ENCODE measurements at places on chromosomes 4 and X.

DNA sequence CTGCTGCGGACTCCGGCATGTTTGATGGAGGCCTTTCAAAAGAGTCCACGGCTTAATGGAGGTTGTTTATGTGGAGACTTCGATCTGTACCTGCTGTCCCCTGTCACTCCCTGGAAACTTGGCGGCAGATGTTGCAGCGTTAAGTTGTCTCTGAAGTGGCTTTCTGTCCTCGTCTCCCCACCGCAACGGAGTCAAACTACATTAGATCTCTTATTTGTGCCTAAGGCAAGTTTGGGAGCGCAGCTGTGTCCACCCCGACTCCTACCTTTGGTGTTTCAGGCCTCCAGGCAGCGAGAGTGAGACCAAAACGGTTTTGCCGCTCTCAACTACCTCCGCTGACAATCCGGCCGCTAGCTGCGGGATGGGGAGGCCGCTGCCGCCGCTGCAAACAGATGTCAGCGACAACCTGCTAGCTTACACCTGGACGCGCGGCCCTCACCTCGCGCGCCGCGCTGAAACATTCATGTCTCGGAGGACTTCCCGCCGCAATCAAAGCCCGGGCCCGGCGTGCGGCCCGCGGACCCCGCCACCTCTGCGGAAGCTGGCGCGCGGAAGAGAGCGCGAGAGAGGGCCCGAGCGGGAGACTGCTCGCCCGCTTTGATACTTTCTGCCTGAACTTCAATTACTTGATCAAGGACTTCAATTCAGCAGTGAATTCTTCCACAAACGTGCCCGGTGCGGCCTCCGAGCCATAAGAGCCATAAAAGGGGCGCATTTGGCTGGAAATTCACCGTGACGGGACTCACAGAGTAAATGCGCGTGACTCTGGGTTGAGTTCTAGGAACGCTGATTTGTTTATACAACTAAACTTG is 108.4 kb downstream of the ANTXR2 start:
- no peak for DNase-seq

DNA sequence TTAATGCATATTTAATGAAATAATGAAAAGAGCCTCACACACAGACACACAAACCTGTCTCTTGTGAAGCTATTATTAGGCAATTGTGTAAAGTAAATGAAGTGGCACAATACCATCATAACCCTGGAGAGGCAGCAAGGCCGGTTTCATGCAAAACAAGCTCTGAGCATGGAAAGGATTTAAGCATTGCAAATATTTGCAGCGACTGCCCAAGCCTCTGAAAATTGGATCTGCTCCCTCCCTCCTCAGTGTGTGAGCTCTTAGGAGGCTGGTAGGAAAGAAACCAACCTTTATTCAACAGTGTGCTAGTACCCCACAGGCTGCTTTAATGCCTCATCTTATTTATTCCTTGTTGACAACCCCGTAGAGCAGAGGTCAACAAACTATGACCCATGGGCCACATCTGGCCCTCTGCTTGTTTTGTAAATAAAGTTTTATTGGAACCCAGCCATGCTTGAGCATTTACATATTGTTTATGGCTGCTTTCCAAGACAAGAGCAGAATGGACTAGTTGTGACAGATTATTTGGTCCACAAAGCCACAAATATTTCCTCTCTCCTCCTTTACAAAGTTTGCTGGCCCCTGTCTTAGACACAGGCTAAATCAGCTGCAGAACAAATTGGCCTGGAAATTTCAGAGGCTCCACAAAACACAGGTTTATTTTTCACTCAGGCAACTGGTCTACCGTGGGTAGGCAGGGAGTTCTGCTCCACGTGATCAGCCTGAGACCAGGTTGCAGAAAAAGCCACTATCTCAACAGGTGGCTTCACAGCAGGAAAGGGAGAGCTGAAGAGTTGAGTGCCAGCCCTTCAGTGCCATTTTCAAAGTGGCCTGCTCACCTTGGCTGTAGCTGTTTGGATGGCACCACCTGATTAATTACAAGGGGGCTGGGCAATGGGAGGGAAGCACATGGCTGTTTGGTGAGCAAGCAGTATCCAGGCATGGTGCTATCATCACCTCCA is 16.8 kb downstream of the RS1 start:
- no peak for DNase-seq

- DNase-seq: no peak
Measured at GRCh38 chr4:138181287-138181686, 60.9 kb downstream of the SLC7A11 start.

DNA sequence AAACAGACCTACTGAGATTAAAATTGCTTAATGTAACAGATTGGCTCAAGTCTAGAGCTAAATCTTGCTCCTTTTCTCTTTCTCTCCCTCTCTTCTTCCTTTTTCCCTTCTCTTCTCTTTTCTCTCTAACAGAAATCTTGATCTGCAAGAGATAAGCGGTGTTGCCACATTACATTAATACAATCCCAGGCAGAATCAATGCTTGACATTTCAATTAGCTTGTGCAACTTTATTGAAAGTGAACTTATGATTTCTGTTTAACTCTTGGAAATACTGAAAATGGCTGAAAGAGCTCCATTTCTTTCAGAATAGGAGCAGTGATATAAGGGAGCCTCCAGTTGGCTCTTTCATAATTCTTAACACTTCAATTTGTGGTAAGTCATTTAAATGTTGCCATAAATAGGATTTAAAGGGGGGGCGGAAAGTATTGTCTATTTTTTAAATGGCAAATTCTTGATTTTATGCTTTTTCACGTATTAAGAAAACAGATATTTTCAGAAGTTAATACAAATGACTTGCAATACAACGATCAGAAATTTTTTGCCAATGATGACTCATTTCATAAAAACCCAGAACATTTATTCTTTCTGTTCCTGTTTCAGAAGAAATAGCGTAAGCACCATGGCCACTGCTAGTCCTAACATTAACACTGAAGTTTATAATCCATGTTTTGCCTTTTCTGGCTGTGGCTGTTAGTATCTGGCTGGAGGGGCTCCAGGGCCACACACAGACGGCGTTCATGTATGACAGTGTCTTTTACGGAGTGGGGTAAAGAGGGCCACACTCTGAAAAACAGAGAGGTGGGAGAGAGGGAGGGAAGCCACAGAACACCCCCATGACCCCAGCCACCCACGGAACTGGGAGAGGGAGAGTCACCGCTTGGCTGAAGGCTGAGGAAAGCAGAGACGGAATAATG is 115.7 kb upstream of the FAT1 start:
- no peak for DNase-seq

GRCh38 chrX:41588271-41588670 is 100.5 kb upstream of the GPR34 start:
- no peak for DNase-seq

- no peak for DNase-seq
Measured at GRCh38 chr4:72283357-72283756, 251.6 kb downstream of the NPFFR2 start.

DNA sequence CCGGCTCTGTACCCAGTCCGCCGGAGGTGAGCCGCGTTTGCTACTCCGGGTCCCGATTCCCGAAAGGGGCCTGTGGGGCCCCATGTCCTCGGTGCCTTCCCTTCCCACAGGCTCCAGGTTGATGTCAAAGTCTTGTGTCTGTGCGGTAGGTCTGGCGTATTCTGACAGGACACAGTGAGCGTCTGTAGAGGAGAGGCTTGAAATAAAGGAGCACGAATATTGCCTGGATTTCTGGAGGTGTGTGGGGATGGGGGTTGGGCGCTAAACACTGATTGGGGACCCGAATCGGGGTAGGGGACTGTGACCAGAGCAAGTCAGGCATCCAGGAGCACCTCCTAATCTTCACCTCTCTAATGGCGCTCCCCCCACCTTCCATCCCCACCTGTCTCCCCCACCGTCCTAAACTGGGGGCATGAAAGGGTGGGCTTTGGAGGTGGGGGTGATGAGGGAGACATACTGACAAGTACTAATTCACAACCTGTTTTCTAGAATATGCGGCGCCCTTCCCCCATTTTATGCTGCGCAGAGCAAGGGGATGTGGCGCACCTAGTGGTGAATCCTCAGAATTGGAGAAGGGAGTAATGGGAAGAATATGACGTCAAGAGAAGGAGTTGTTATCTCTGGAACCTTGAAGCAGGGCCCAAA is 855 bp downstream of the GPRASP2 start:
- no peak for DNase-seq

GRCh38 chr4:185755451-185755850 is 56.5 kb downstream of the SORBS2 start:
- no peak for DNase-seq

DNA sequence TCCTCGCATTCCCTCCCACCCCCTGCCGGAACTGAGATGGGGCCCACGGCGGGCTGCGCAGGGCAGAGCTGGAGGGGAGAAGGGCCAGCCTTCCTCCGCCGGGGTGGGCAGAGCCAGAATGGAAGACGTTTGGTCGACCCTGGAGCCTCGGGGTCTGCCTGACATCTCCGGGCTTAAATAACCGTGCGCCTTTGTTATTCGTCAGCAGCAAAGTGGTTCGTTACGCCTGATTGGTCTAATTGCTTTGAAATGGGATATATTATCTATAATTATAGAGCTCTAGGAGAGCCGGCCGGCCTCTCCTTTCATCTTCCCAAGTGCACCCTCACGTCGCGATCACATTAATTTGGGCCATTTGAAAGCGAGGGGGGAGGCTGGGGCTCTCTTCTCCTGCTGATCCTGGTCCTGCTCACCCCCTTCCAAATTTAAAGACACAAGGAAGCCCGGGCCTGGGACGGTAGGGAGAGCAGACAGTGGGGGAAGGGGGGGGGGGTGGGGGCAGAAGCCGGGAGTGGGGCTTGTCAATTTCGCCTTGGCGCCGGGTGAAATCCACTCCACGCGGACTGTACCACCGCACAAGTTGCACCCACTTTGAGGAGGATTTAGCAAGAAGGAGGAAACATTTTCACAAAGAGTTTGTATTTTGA is 4.7 kb upstream of the MSX1 start:
- DNase-seq: no peak

DNA sequence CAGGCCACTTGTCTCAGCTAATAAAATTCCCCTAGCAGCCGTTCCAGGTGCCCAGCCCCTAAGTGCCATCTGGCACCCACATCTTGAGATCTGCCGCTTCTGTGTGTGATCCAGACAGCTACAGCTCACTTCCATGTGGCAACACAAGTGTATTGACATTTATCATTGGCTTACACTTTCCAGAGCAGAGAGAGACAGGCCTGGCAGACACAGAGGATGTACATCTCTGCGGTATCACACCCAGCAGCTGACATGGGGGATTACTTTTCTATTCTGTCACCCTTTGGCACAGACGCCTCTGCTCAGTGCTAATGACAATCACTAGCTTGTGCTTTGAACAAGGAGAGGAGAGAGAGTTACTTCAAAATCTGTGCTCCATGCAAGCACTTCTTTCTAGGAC is 195.9 kb downstream of the KDR start:
- no peak for DNase-seq

DNA sequence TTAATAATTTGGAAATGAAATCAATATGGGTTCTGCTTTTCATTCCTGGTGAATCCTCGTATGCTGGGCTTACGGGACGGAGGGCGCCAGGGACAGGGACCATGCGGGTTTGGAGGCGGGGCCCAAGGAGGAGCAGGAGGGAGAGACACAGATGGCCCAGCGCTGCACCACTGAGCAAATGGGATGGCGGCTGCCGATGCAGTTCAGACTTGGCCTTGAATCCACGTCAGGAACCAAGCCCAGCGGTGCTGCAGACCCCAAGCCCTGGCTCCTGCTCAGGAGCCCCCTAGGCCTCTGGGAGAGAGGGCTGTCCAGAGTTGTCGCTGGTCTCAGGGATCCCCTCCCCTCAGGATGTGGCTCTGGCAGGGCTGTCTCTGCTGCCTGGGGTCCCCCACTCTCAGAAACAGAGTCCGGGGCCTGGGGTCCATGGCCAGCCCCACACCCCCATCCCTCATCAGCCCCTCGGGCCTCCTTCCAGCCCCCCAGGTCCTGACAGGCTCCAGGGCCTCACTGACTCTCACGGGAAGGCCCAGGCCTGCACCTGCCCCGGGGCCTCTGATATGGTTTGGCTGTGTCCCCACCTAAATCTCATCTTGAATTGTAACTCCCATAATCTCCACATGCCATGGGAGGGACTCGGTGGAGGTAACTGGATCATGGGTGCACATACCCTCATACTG is 75.2 kb downstream of the FAM53A start:
- no peak for DNase-seq

- no peak for DNase-seq
Measured at GRCh38 chrX:10414862-10415261, 205.5 kb downstream of the MID1 start.

- no peak for DNase-seq
Measured at GRCh38 chrX:11967986-11968869, 170.0 kb upstream of the FRMPD4 start.

DNA sequence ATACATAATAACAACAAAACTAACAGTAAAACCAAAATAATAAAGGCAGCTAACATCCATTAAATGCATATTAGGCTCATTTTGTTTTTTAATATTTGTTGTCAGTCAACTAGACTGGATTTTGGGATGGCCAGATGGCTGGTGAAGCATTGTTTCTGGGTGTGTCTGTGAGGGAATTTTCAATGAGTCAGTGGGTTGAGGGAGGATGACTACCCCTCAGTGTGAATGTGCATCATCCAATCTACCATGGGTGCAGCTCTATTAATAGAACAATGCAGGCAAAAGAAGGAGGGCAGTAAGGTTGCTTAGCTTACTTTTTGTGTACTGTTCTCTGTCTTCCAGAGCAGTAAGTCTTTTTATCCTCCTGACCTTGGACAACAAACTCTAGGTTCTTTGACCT is 484.2 kb upstream of the HS3ST1 start:
- no peak for DNase-seq

Measured in stimulated activated CD8-positive, alpha-beta memory T cell treated with anti-CD3 and anti-CD28 coated beads, Interleukin-4, amount 100 ng/mL, for 24 hours (primary cell).